ENCODE measurements at places on chromosomes 11 and 22.

- no peak for DNase-seq
Measured at GRCh38 chr11:22792497-22792896, 37.1 kb downstream of the SVIP start.

GRCh38 chr11:27698872-27699241 is 1.4 kb downstream of the BDNF start:
- no peak for DNase-seq

DNA sequence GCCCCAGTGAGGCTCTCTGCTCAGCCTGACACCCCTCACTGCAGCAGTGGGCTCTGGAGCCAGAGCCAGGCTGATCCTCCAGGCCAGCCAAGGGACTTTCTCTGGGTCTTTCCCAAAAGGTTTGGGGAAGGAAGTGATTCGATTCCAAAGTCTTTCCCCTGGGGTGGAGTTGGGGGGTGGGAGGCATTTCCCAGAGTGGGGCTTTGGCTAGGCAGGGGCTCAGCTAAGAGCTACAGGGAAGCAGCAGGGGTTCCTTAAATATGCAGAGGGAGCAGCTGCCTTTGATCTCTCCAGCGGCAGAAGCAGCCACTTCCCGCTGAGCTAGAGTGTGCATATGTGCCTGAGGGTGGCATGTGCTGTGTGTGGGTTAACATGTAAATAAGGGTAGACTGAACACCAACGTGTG is 192.9 kb downstream of the INSC start:
- no peak for DNase-seq

DNA sequence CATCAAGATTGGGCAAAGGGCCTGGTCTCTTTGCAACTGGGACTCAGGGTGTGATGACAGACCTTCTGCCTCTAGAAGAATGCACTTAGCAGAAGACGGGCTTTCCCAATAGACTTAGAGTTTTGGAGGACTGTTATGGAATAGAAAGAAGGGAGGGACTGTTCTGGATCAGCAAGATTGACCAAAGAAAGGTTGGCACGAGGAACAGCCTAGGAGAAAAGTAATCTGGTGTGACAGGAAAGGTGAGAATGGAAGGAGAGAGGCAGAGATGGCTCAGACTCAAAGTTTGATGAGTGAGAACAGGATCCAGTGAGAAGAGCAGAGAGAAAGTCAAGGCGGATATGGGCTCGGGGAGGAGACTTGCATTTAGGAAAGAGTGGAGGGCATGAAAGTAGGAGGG is 23.0 kb upstream of the TMEM45B start:
- no peak for DNase-seq

- DNase-seq = no peak
Measured at GRCh38 chr11:23551706-23552105, 691.4 kb upstream of the CCDC179 start.

DNA sequence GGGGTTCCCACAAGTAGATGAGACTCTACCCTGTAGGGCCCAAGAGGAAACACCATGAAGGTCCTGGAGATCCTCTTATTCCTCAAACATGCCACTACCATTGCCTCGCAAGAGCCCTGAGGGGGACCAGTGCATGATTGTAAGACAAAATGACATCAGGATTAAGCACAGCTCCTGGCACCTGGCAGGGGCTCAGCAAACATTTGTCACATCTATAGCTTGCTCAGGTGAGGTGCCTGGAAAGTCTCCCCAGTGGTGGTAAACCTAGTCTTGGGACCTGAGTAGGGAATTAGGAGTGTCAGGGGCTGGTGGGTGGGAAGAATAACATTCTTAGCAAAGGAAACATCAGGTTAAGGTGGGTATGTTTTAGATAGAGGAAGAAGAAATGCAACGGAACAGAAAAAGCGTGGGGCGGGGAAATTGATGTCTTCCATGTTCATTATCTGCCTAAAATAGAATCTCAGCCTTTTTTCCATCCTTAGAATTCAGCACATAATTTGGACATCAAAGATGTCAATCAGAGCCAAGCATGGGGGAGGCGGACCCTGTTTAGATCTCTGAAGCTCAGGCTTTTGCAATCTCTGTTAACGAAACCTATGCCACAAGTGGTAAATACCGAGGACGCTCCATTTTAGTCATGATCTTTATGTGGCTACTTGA is 924 bp downstream of the YPEL1 start:
- DNase-seq = no peak

DNA sequence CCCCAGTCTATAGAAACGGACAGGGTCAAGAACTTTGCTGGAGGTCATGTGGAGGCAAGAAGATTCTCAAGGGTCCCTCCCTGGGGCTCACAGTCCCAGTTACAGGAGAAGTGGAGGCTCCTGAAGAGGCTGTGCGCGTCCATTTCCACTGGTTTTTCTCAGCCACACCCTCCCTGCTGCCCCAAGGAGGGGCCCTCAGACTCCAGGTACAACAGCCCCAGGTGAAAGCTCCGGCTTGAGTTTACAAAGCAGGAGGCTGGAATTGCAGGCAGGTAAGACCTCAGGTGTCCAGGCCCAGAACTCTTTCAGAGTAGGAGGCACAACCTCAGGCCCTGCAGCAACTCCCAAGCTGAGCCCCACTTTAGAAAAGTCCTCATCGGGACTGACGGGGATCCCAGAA is 3.1 kb downstream of the SHANK2 start:
- DNase-seq = no peak

GRCh38 chr11:131829725-131830124 is 459.3 kb downstream of the NTM start:
- DNase-seq = no peak

- no peak for DNase-seq
Measured at GRCh38 chr11:31445621-31446020, 63.8 kb downstream of the IMMP1L start.

DNA sequence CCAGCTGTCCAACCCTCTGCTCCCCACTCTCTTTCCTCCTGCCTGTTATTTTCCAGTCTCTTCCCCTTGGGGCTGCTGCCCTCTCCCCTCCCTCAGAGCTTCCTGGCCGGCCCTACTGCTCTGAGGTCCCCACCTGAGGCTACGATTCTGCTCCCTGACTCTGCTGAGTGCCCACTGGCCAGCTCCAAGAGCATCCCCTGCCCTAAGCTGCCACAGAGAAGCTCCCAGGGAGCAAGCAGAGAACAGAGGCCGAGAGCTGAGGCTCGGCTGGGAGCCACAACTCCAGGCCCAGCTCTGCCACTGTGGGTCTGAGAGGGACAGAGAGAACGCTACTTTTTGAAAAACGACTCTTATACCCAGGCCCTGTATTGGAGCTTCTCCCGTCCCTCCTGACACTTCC is 61.1 kb downstream of the CHRDL2 start:
- DNase-seq = no peak

DNA sequence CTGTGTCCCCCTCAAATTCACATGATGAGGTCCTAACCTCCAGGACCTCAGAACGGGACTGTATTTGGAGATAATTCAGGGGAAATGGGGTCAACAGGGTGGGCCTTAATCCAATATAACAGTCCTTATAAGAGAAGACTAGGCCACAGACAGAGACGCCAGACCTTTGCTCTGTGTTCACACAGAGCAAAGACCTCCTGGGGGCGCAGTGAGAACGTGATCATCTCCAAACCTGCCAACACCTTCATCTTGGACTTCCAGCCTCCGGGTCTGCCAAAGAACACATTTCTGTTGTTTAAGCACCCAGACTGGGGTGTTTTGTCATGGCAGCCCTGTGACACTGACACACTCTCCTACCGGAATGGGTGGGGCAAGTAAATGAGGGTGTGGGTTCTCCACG is 250.2 kb downstream of the MN1 start:
- DNase-seq = no peak

DNA sequence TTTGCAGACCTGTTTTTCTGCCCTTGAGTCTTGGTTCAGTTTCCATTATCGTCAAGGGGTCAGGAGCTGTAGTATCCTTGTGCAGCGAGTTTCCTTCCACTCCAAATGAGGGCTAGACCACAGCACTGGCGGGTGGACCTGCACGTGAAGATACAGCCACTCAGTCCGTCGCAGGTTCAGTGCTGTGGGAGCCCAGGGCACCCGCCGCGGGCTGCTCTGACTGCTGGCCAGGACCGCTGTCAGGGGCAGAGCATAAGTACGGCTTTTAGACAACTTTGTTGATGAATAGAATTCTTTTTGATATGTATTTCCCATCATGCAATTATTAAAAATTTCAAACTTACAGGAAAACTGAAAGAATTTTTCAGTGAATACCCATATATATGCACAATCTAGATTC is 56.6 kb downstream of the NF2 start:
- DNase-seq = no peak

DNA sequence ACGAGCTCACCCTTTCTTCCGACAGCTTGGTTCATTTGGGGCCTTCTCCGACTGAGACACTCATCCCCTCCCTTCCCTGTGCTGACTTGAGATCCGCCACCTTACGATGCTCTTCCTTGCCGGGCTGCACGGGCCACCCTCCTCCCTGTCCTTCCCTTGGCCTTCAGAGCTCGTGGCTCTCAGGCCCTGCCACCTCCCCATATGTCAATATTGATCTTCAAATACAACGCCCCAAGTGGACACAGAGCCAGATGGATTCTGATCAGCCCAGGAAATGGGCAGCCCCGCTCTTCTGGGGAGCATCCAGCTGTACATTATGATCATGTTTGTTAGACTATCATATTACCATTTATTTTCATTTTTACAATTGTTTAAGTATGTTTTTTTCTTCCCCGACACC is 812.8 kb downstream of the TBC1D22A start:
- no peak for DNase-seq

DNA sequence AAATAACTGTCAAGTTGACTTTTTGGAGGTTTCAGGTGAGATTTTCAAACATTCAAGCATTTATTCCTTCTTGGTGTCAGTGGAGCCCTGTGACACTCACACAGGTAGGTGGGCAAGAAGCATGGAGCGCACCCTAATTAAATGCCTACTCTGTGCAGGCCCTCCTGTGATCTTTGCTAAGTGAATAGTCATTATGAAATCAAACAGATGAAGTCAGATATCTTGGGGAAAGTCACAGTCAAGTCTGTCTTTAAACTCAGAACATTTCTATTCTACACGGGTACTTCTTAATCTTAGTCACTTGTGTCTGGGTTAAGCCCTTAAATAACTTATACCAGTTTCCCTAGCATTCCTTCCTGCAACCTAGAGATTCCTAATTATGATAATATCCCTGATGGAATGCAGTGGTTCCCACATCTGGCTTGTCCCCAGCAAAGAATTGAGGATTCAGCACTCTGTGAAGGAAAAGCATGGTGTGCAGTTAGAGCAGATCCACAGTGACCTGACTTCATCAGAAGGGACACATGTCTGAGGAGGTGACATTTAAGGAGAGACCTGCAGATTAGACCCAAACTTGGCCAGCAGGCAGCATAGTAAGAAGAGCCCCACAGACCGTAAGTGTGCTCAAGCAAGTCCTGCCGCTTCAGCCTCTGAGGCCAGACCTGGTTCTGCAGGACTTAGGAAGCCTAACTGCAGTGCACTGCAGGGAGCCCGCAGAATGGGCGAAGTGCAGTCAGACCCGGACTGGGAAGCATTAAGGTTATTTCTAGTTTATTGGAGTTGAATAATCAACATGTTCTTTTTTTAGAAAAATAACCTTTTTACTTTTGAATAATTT is 85.3 kb upstream of the GAL start:
- no peak for DNase-seq

GRCh38 chr11:129591527-129591926 is 215.9 kb downstream of the BARX2 start:
- no peak for DNase-seq

Measured in activated gamma-delta T cell (primary cell).